A549 (cell line): ENCODE measurements at places on chromosomes 2 and 18.

DNA sequence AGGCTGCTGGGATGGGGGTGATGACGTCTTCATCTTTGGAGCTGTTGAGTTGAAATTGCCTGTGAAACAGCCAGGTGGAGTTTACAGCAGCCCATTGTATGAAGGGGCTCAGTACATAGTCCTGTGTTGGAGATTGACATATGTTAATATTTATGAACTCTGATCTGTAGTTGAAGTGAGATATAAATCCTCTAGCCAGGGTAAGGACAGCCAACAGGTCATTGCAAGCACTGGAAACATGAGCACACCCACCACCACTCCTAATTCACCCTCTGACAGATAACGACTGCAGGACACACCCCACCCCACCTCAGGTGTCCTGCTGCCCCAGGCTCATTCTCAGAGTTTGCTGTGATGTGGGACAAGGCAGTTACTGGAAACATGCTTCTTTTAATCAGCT, 112.4 kb upstream of the TRIB2 start:
- DNase-seq = no peak

DNA sequence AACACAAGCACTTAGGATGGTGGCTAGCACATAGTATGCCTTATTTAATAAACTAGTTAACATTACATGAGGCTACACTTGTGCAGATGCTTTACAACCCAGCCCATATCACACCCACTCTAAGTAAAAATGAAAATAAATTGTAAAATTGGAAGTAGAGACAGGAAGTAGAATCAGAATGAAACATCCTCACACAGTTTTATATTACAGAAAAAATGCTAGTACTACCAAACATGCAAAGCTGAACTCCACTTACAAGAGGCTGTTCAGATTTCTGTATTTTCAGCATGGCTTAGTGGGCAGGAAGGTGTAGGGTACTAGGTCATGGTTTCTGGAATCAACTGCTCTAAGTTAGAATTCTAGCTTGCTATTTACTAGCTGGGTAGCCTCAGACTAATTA, 18.2 kb upstream of the CRIM1 start:
- DNase-seq = no peak

DNA sequence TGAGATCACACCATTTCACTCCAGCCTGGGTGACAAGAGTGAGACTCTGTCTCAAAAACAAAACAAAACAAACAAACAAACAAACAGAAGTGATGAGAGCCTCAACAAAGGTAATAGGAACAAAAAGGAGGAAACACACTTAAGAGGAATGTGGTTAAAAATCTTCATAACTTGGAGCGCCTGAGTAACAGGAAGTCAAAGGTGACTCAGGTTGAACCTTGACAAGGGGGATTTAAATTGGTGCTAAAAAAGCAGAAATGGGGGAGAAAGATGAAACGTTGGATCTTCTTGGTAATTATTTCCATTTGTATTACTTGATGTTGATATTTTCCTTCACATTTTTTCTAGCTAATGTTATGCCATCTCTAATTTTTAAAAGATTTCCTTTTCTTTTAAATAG, 318.5 kb upstream of the TCF4 start:
- no peak for DNase-seq

GRCh38 chr2:123015186-123015585, 1009.9 kb upstream of the CNTNAP5 start:
- no peak for DNase-seq

DNA sequence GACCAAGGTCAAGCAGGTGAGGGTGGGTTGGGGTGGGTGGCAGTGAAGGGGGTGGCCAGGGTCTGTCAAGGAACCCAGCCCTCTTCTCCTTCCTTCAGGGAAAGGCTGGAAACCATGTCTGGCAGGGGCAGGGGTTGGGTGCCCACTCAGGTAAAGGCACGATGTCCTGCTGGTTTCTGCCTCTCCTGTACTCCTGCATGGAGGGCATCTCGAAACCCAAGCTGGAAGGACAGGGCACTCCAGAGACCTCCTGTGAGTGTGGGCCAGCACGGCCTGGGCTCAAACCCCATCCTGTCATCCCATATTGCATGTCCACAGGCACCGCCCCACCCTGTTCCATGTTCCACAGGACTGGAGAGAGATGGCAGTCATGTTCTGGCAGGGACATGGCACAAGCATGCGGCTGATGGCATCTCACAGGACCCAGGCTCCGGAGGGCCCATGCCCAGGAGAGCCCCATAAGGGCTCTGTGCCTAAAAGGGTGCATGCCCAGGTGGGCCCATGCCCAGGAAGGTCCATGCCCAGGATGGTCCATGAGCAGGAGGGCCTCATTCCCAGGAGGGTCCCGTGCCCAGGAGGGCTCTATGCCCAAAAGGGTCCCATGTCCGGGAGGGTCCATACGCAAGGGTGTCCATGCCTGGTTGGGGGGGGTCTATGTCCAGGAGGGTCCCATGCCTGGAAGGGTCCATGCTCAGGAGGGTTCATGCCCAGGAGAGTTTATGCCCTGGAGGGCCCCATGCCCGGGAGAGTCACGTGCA, 6.4 kb downstream of the GPR35 start:
- DNase-seq = no peak
